ENCODE measurements at places on chromosomes 12 and 14.

DNA sequence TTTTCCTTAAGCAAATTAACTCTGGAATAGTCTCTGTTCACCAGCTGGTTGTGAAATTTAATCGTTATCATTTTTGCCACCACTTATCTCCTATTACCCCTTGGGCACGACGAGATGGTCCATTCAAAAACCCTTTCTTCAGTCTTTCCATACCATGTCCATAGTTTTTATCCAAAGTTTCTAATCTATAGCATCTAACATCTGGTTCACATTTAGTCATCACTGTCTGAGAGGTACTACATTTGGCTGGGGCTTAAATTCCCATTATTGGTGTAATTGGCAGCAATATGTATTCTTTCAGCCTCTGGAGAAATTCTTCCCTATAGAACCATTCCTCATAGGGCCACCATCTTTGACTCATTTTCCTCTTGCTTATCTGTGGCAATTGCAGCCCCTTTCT is 163.5 kb downstream of the CCER1 start:
- no peak for DNase-seq

- no peak for DNase-seq
Observed at GRCh38 chr12:122090759-122091515, 12.4 kb downstream of the MLXIP start.

DNA sequence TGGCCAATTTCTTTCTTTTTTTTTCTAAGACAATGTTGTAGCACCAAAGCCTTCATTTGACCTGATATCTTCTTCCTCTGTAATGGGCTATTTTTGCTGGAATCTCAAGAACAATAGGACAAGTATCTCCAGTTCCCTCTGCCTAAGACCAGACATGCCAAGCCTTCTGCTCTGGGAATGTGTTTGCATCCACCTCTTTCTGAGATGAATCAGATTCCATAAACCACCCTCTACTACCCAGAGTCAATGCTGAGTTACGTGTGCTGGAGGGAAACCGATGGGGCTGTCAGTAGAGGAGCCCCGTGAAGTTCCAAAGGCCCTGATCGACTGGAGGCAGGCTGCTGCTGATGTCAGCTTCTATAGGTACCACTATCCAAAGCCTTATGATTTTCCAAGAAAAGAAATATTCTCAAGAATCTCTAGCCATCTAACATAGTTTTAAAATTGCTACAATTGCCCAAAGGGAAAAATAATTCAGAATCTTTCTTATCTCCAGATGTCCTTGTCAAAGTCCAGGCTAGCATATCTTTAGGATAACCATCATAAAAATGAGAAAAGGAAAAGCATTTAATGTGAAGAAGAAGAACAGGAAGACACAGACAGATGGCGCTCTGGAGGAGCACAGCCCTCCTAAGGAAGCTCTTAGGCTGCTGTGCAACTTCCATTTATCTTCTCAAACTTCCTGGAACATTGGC is 101.9 kb downstream of the SLC8A3 start:
- peak; percentile 26 for DNase-seq

- DNase-seq: peak; percentile 44
Observed at GRCh38 chr12:94262228-94263010, 114.0 kb downstream of the PLXNC1 start.

DNA sequence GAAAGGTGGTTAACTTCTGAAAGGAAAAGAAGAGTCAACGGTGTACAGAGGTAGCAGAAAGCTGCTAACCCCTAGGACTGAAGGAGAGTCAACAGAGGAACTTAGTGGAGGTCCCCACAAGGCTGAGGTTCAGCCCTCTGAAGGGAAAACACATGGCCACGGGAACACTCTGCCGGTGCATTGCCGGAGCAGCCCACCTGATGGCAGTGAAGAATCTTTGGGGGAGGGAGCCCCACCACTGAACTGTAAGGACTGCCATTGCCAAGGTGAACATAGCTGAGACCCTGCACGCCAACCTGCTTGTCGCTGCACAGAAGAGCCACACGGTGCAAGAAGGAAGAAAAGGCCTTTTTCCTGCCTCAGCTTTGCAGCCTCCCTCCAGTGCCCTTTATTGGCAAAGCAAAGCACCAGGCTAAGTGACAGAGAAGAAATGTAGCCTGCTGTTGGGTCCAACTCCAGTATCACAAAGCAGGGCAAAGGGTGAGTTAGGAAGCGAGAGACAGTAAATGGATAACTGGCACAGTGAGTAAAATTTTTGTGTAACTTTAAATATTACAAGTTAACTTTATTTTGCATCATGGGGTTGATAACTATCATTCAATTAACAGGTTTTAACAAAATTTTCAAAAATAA is 76.9 kb downstream of the LIN52 start:
- DNase-seq: no peak

DNA sequence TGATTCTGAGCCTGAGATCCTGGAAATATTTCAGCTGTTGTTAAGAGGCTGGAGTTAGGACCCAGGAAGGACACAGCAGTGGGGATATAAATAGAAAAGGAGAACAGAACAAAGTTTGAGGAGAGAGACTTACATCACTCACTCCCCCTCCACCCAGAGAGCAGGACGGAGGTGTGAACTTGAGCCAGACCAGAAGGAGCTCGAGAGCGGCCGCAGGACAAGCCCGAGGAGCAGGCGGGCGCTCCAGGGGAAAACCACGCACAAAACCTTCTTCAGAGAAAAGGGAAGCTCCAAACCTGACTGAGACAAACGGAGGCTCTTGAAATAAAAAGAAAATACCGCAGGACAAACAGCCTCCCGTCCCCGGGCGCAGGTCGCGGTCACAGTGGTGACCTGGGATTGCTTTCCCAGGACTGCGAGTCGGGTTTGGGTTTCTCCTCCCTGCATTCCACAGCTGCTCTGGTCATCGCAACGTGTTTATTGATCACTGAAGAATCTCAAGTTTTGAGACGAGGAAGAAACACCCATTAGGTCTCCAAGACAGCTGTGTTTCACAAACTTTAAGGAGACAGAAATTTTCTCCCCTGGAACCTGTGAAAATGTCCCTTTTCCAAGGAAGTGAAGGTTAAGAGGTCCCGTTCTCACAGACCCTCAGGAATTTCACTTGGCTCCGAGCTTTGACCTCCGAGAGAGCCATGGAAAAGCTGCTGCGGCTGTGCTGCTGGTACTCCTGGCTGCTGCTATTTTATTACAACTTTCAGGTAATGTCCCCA is at the start of gene ADGRD1:
Gene ADGRD1 (plus strand): TSS at position 137 of the 773 bp plus-strand sequence. CDS start 559 bp downstream, at position 696.
- no peak for DNase-seq

GRCh38 chr12:47573146-47573659 is 132.6 kb downstream of the RPAP3 start:
- DNase-seq: no peak

GRCh38 chr12:32586390-32586789 is 92.7 kb upstream of the DNM1L start:
- DNase-seq: no peak

DNA sequence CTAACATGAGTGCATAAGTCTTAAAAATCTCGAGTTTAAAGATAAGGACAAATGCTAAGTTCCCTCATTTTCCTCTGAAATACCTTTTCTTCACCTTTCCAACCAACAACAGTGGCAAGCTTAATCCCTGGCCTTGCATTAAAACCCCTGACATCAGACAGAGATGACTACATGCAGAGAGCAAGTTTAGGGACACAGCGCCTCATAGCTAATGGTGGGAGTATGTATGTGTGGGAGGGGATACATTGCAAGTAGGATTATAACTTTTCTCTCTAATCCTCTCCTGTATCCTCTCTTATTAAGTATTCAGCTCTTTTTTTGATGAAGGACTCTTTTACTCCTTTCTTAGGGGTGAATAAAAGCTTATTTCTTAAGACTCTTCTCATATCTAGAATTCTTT is 547.1 kb downstream of the CCER1 start:
- no peak for DNase-seq

GRCh38 chr12:124842073-124842749 is 21.5 kb downstream of the SCARB1 start:
- no peak for DNase-seq

GRCh38 chr12:71646512-71646911 is 17.1 kb downstream of the ZFC3H1 start:
- DNase-seq: no peak

DNA sequence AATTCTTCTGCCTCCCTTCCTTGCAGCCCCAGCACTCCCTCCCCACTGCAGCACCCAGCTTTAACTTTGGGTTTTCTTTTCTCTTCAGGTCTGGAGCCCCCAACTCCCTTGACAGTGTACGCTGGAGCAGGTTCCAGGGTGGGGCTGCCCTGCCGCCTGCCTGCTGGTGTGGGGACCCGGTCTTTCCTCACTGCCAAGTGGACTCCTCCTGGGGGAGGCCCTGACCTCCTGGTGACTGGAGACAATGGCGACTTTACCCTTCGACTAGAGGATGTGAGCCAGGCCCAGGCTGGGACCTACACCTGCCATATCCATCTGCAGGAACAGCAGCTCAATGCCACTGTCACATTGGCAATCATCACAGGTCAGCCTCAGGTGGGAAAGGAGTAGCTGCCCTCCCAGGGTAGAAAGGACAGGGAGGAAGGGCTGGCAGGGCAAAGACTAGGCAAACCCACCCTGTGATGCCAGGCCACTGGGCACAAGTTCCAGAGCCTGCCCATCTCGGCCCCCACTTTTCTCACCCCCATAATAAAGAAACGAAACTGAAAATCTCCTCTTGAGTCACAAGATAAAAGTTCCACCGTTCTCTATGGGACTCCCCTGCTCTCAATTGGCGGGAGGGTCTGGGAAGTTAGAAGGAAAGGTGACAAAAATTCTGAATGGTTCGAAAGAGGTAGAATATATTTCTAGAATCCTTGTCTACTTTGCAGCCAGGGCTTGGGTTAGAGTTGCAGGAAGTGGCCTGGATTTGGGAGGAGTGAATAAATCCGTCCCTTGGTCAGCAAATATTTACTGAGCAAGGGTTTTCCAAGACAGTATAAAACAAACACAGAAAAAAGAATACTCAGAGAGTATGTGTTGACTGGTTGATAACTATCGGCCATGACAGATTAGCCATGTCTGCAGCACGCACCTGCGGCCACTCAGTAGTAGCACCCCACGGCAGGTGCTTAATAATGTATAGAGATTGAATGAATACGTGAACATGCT is 3.2 kb downstream of the LAG3 start:
- DNase-seq: no peak

- no peak for DNase-seq
Observed at GRCh38 chr14:51880835-51881580, 20.6 kb downstream of the GNG2 start.

DNA sequence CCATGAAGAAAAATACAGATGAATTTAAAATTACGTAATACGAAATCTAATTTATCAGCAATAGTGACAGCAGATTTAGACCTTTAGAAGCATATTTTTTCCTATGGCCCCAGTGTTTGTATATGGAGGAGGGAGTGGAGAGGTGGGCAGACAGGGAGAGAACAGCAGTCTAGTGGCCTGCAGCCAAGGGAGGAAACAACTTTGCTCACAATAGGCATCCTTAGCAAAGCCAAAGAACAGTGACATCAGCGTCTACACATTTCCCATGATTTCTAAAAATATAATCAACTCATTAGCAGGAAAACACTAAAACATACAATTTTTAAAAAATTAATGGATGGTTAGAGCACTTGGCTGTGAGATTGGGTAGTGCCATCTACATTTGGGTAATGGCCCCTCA is 622.6 kb upstream of the ATP2B1 start:
- no peak for DNase-seq

GRCh38 chr12:1527789-1528188 is 66.6 kb downstream of the FBXL14 start:
- DNase-seq: no peak

DNA sequence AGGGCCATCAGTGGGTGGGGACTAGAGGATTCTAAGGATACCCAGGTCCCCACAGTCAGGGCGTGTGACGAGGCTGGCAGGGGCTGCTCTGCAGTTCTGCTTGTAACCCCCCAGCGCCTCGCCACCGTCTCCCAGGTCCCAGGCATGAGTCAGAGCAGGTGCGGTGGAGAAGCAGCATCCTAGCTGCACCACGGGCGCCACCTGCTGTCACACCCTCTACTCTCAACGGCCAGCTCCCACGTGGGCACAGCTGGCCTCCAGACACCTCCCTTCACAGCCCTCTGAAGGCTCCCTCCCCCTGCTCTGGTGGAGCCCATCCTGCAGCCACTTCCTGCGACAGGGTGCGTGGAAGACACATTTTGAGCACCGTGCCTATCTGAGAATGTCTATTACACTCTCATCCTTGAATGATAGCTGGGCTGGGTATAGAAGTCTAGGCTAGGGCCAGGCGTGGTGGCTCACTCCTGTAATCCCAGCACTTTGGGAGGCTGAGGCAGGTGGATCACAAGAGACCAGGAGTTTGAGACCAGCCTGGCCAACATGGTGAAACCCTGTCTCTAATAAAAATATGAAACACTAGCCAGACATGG is 6.9 kb upstream of the NUDT14 start:
- DNase-seq: no peak

GRCh38 chr12:132451172-132451835 is 38.6 kb upstream of the FBRSL1 start:
- no peak for DNase-seq

Measured in NCI-H187 (cell line).